ENCODE measurements at places on chromosomes 13 and 19.

DNA sequence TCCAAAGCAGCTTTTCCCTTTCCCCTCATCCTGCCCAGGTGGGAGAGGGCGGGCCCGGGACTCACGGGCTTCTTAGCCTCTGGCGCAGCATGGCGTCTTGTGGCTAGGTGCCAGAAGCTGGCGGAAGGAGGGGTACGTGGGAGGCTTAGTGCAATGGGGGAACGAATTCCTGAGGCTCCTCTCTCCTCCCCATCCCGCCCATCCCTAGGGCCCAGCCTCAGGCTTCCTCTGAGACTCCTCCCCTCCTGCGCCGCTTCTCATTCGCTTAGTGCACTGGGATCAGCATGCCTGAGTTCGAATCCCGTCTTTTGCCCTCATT lies 297.8 kb downstream of the ZNF536 start:
- no peak for DNase-seq

DNA sequence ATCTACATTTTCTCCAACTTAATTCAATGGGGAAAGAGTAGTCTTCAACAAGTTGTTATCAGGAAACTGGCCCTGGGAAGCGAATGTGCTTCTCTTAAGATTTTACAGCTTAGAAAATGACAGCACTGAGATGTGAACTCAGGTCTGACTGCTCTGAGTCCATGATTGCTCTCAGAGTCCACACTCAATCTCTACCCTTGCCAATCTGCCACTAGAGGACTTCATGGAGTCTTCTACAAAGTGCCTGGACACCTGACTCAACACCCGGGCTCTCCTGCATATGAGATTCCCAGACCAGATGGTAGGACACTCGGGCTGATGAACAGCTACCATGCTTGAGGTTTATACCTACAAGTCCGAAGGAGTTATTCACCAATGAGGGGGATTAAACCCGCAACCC lies 74.8 kb downstream of the ABCC4 start:
- DNase-seq = no peak

DNA sequence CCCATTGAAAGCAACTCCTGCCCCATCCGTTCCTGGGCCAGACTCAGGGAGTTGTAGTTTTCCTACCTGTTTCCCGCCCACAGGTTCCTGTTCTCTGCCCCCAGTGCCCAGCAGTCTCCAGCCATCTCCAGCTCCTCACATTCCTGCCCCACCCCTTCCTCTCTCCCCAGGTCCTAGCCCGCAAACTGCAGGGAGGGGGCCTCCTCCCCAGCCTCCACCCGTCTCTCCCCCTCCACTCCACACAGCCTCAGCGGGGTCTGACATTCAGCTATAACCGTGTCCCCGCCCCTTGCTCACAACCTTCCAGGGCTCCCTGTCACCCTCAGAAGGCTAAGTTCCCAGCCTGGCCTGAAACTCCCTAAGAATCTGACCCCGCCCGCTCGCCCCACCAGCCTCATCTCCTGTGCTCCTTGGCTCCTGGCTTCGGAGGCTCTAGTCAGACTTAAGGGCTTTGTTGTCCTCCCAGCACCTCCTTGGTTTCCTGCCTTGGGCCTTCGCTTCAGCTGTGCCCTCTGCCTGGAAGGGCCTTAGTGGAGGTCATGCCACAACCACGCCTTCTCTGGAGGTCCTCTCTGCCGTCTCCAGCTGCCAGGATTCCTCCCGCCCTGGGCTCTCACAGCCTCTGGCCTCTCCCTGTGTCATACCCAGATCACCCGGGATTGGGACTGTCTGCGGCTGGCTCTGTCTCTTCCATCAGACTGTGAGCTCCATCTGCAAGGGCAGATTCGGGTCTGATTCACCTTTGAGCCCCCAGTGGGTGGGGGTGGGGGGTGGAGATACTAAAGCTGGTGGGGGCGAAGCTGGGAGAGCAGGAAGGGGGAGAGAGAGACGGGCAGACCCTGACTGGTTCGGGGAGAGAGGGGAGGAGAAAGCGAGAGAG lies 5.1 kb upstream of the SPACA6 start:
- DNase-seq = no peak

DNA sequence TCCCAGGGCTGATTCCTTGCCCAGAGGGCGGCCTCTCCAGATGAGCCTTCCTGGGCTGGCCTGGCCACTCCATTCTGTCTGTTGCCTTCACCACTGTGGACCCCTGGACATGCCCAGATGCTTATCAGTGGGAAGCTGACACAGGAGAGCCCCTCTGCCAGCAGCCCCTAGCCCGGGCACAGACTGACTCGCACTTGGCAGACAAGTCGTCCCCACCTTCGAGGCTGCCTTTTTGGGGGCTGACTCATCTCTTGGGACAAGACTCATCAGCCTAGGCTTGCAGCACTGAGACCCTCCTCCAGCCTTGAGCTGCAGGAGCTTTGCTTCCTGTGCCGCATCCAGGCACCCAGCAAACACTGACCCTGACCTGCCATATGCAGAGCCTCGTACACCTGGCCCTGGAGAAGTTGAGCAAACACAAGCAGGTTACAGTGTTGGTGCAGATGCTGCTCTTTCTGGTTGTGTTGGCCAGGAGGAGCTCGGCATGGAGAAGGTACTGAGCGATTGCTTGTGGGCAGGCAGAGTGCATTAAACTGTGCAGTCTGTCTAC lies 8.1 kb downstream of the CHST8 start:
- no peak for DNase-seq

- DNase-seq = no peak
Observed at GRCh38 chr13:83709426-83710132, 172.7 kb downstream of the SLITRK1 start.

DNA sequence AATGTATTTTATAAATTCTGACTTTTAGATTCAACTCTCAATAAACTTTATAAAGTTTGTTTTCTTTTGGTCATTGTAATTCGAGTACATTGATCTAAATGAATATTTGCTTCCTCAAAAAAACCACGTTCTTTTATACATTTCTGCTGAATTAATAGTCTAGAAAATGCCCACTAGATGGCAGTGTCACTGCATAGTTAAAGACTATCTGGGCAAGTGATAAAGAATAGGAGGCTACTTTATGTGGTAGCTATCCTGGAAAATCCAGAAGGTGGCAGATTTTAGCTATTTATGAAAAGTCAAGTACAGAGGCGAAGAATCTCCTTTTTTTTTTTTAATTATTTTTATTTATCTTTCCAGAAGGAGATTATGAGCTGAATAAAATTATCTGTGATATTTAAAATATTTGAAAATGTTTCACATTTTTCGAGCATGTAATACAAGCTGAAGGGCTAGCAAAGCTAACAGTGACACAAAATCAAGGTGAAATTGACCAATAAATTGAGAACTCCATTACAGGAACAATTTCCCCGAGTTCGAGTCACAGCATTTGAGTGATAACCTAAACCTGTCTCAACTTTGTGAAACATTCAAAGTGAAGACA lies 221.8 kb downstream of the OLFM4 start:
- peak; percentile 28 for DNase-seq

DNA sequence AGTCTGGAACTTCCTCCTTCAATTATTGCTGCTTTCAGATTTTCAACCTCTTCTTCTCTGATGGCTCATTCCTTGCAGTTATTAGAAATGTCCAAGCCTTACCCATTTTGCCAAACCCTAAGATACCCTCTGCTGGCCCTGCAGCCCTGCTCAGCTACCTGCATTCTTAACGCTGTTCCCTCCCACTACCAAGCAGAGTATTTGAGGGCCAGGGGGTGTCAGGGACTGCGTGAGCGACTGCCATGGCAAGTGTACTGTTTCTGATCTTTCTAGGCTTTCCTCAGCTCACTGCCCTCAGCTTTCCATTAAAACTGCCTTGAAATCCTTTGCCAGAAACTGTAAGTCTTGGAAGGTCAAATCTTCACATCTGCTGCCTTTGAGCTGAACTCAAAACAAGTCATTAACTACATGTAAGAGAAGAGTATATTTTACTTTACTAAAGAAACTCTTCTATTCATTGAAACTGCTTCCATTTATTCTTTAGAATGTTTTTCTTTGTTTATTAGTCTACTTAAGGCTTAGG lies 41.0 kb downstream of the HS6ST3 start:
- no peak for DNase-seq

GRCh38 chr13:97810152-97810551 lies 143.3 kb upstream of the IPO5 start:
- no peak for DNase-seq

- no peak for DNase-seq
Observed at GRCh38 chr19:46179076-46179759, 31.2 kb downstream of the IGFL2 start.

DNA sequence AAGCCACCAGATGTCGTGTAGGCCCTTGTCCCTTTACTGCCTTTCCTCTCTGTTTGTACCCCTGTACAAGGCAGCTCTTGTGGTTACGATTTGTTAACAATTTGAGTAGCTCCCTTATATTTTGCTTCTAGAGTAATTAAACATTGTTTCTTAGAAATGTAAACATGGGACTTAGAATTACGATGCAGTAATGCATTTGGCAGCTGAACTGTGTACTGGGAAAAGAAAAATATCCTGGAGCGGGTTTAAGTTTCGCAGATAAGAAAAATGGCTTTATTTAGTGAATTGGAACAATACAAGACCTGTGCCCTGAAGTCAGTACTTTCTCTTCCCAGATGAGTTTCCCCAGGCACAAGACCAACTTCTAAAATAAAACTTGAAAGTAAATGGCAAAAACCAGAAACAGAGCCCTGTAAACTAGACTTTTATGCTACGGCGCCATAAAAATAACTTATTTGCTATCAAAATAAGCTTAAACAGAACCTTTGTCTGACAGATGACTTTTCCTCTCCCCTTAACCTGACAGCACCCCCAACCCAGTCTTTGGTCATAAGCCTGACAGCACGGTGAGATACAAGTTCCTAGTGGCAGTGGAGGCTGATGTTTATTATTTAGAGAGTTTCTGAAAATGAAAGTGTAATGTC lies 63.0 kb downstream of the LRCH1 start:
- DNase-seq = no peak

GRCh38 chr19:15570420-15570819 lies 44.6 kb upstream of the CYP4F8 start:
- no peak for DNase-seq

DNA sequence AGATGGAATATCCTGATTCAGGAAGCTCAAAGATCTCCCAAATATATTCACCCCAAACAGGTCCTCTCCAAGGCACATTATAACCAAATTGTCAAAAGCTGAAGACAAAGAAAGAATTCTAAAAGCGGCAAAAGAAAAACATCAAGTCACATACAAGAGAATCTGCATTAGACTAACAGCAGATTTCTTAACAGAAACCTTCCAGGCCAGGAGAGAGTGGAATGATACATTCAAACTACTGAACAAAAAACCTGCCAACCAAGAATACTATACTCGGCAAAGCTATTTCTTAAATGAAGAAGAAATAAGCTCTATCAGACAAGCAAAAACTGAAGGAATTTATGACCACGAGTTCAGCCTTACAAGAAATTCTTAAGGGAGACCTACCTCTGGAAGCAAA lies 120.6 kb upstream of the WASF3 start:
- DNase-seq = no peak

DNA sequence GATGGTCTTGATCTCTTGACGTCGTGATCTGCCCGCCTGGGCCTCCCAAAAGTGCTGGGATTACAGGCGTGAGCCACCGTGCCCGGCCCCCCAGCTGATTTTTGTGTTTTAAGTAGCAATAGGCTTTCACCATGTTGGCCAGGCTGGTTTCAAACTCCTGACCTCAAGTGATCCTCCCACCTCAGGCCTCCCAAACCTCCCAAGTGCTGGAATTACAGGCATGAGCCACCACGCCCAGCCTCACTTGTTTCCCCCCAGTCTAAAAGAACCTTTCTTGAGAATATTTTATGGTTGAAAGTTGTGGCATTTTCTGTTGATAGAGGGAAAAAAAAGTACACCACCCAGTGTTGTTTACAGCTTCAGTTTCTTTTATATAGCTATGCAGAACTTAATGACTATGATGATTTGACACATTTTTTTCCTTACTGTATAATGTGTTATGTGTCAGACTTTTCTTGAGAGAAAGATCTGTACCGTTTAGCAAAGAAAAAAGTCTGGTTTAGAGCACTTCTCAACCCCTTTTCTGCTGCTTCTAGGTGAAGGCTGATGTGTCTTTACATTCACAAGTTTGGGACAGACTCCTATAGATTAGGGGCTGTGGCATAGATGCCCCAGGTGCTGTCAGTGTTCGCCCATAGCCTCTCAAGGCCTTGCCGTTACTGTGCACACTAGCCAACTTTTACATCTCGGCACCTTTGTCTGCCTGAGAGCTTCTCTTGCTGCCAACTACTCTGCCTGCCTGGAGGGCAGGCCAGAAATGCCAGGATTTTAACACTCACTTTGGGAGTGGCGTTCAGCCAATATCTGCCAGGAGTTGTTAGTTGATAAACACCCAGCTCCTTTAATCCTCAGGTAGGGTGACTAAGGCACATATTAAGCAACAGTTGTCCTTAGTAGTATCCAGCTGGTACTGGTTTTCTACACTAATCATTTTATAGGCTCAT lies 33.0 kb downstream of the KCTD4 start:
- DNase-seq = no peak

DNA sequence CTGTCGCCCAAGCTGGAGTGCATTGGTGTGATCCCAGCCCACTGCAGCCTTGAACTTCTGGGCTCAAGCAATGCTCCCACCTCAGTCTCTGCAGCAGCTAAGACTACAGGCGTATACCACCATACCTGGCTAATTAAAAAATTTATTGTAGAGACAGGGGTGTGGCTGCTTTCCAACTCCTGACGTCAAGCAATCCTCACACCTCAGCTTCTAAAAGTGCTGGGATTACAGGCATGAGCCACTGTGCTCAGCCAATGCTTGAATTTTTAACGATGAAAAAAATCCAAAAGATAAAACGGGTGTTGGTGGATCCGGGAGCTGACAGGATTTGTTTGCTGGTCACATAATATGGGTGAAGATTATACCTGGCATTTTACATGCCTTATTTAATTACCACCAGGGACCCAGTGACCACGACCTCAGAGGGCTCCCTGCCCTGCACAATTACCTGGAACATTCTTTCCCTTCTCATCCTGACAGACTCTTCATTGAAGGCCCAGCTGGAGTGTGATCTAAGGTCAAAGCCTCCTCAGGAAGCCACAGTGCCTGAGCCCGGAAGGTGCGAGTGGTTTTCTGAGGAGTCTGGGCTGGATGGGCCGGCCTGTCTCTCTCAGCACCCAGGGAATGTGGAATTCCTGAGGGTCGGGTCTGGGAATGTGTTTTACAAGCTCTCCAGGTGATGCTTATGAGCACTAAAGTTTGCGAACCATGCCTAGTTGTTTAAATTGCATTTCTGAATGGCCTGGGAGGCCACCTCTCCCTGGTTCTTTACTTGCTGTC lies 193.3 kb downstream of the USP12 start:
- DNase-seq = no peak

- DNase-seq = no peak
Observed at GRCh38 chr13:111422348-111422747, 101.9 kb downstream of the TEX29 start.

Measured in Panc1 (cell line).